ENCODE measurements at places on chromosomes 5 and 9. TPM values are rescaled to one million over a fixed set of nuclear protein-coding genes. Genes with fewer than 3 reads are reported as not detected.
A peak's percentile ranks its signal among the peaks of the same experiment; 100 is the strongest.

GRCh38 chr5:153523831-153524230, 33.4 kb downstream of the GRIA1 start:
- no peaks in the 10 kb centered on the region for H3K4me1 ChIP-seq
- H3K36me3 ChIP-seq = no peaks in the 10 kb centered on the region
- H3K4me3 ChIP-seq = no peak overlapping the region
- H3K27ac ChIP-seq = no peak overlapping the region
- no peaks in the 10 kb centered on the region for H3K27me3 ChIP-seq

DNA sequence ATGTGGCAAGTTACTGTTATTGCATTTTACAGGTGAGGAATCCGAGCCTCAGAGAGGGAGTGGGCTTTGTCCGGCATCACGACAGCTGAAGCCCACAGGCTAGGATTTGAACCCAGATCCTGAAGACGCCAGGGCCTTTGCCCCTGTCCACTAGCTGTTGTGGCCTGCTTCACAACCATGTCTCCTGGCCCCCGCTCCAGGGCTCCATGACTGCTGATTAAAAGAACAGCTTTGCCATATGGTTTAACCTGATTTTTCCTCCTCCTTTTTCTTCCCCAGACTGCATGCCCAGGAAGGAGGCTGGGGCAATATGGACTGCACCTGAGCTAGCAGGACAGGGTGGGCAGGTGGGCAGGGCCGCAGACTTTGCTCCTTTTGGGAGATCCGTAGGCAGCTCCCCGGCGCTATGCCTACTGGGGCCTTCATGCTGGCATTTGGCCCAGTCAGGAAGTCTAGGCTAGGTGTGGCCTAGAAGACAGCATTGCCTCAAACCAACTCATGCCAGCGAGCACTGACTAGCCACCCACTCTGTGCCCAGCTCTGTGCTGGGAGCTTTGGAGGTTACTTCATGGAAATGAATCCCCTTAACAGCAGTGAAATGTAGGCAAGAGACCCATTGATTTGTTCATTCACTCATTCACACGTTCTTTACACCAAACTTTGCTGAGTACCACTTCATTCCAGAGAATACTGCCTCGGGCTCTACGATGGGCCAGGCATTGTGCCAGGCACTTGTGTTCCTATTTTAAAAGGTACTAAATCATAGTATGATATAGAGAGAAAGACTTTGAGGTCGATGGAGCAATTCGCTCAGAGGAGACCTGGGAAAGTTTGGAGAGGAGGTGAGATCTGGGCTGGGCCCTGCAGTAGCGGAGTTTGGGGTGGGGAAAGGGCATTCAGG, 94.3 kb upstream of the CPEB4 start:
- H3K27ac ChIP-seq = no peak overlapping the region
- no peak overlapping the region for H3K4me3 ChIP-seq
- DNase-seq = no peak
- H3K27me3 ChIP-seq = no peaks in the 10 kb centered on the region
- H3K4me1 ChIP-seq = peaks cover 9% of the 10 kb centered on the region
- H3K36me3 ChIP-seq = no peaks in the 10 kb centered on the region

DNA sequence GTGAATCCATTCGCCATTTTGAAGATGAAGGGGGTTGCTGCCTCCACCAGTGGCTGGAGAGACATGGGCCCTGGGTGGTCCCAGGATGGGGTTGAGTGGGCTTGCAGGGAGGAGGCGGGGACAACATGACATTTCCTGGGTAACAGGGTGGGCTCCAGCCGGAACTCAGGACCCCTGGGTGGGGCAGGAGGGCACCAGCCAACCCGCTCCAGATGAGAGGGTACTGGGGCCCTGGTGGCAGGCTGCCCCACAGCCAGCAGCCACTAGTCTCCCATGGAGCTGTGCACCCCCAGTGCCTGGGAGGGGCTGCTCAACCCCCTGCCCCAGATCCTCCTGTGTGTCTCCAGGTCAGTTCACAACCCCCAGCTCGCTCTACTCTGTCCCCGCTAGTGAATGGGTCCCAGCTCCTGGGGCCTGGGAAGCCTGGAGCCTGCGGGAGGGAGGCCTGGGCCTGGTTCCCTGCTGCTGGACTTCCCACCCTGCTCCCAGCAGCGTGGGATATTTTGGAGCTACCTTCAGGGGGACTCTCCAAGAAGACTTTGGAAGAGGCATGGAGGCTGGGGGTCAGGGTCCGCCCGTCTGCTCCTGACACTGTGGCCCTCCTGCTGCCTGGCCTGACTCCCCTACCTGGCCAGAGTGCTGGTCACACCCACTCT, 55.9 kb downstream of the AHRR start:
- peaks cover 39% of the 10 kb centered on the region for H3K36me3 ChIP-seq
- H3K27ac ChIP-seq = peak overlapping the region; percentile 87
- no peaks in the 10 kb centered on the region for H3K27me3 ChIP-seq

GRCh38 chr5:52840277-52841050, 52.7 kb downstream of the ITGA1 start:
- H3K27ac ChIP-seq = no peak overlapping the region
- DNase-seq = no peak
- no peaks in the 10 kb centered on the region for H3K36me3 ChIP-seq
- H3K27me3 ChIP-seq = no peaks in the 10 kb centered on the region
- no peak overlapping the region for H3K4me3 ChIP-seq

GRCh38 chr5:74608736-74609601, 31.6 kb downstream of the ENC1 start:
- H3K4me1 ChIP-seq = no peaks in the 10 kb centered on the region
- H3K27ac ChIP-seq = no peak overlapping the region
- no peak for DNase-seq
- peaks cover 10% of the 10 kb centered on the region for H3K27me3 ChIP-seq
- H3K36me3 ChIP-seq = no peaks in the 10 kb centered on the region

GRCh38 chr5:38899936-38900335, 54.1 kb downstream of the OSMR start:
- H3K27ac ChIP-seq = no peak overlapping the region
- no peak overlapping the region for H3K4me3 ChIP-seq
- DNase-seq = no peak
- H3K36me3 ChIP-seq = no peaks in the 10 kb centered on the region

DNA sequence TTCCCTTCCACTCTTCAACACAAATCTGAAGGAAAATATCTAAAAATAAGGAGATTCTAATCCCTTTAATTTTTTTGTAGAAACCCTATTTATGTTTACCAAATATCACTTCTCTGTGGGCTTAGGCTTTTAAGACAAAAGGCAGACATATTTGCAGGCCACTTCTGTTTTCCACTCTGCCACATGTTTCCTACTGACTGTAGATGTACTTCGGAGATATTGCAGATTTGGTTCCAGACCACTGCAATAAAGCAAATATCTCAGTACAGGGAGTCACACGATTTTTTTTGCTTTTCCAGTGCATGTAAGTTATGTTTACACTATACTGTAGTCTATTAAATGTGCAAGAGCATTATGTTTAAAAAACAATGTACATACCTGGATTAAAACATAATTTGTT, 219.0 kb downstream of the SREK1 start:
- no peak for DNase-seq
- no peaks in the 10 kb centered on the region for H3K4me1 ChIP-seq
- H3K27ac ChIP-seq = no peak overlapping the region
- peaks cover 12% of the 10 kb centered on the region for H3K27me3 ChIP-seq
- H3K36me3 ChIP-seq = no peaks in the 10 kb centered on the region
- H3K4me3 ChIP-seq = no peak overlapping the region

GRCh38 chr9:91012933-91013841, 211.6 kb downstream of the SYK start:
- peaks cover 4% of the 10 kb centered on the region for H3K27me3 ChIP-seq
- DNase-seq = no peak
- H3K4me1 ChIP-seq = peaks cover 19% of the 10 kb centered on the region
- H3K36me3 ChIP-seq = peaks cover 34% of the 10 kb centered on the region
- H3K27ac ChIP-seq = peak overlapping the region; percentile 61
- no peak overlapping the region for H3K4me3 ChIP-seq

GRCh38 chr5:88689668-88690408, 193.1 kb downstream of the MEF2C start:
- peaks cover 95% of the 10 kb centered on the region for H3K27me3 ChIP-seq
- peaks cover 6% of the 10 kb centered on the region for H3K36me3 ChIP-seq
- H3K4me1 ChIP-seq = peaks cover 6% of the 10 kb centered on the region
- no peak overlapping the region for H3K4me3 ChIP-seq
- H3K27ac ChIP-seq = no peak overlapping the region

The SPOCK1 gene
- 0.73 TPM for total RNA-seq

- peak overlapping the region; percentile 57 for H3K4me3 ChIP-seq
- no peak overlapping the region for H3K27ac ChIP-seq
- H3K27me3 ChIP-seq = peaks cover 65% of the 10 kb centered on the region
- DNase-seq = peak; percentile 40
Observed at GRCh38 chr5:139746691-139747582, 48.7 kb upstream of the PSD2 start.

DNA sequence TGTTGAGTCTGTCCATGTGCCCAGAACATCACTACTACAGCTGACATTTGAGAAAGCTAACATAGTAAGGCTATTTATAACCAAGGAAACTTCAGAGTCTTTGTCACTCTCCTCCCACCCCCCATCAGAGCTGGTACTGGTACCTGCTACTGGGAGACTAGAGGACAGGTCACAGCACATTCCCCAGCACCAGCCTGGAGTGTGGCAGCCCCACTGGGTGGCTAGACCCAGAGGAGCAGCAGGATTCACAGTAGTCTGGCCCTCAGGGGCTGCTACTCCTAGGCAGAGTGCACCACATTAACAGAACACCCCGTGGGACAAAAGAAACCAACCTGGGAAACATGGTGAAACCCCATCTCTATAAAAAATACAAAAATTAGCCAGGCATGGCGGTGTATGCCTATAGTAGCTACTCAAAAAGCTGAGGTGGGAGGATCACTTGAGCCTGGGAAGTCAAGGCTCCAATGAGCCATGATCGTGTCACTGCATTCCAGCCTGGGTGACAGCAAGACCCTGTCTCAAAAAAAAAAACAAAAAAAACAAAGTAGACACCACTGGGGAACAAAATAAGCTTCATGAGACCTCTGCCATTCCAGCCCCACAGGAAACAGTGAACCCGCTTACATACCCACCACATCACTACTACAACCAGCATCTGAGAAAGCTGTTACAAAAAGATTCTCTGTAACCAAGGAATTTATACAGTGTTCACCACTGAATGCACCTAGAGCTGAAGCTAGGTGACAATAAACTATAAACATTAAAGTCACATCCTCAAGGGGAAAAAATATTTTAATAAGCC, 26.3 kb upstream of the PTGER4 start:
- H3K27ac ChIP-seq = peak overlapping the region; percentile 94
- H3K4me1 ChIP-seq = peaks cover 74% of the 10 kb centered on the region
- DNase-seq = no peak
- peaks cover 28% of the 10 kb centered on the region for H3K36me3 ChIP-seq
- H3K4me3 ChIP-seq = peak overlapping the region; percentile 84

The SV2C gene
- total RNA-seq = 0.33 TPM

- no peak for DNase-seq
- H3K27ac ChIP-seq = no peak overlapping the region
- H3K4me1 ChIP-seq = no peaks in the 10 kb centered on the region
- H3K36me3 ChIP-seq = no peaks in the 10 kb centered on the region
- no peak overlapping the region for H3K4me3 ChIP-seq
Observed at GRCh38 chr5:60076746-60077145, 183.2 kb upstream of the PDE4D start.

DNA sequence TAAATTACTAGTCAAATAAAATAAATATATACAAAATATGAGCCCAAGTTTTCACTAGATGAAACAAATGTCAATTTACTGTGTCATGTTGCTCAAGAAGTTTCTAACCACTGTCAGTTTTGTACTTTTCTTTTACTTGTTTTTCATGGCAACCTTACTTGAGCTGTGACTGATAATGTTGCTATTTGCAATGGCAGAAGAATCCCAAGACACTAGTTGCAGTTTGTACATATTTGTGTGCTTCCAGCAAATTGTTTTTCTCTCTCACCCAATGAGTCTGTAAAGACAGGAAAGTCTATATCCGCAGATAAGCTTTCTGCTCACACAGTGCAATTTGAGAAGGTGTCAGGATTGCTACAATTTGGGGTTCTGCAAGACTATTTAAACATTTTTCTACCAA, 338.6 kb upstream of the PCSK5 start:
- no peak for DNase-seq
- H3K4me1 ChIP-seq = no peaks in the 10 kb centered on the region
- H3K36me3 ChIP-seq = no peaks in the 10 kb centered on the region
- no peaks in the 10 kb centered on the region for H3K27me3 ChIP-seq

DNA sequence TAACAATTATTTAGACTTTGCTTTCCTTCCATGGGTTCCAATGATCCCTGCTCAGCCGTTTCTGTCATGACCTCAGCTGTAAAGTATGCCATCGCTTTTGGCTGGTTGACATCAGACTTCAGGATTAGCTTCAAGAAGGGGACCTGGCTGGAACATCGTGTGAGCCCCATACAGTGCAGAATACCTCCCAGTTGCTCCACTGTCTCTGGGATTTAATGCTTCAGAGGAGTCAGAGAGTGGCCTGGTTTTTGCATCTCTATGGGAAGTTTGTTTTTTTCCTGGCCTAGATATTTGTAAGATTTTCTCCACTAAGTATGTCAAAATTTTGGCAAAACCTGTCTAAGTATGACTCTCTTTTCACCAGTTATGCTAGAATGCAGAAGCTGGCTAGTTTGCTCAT, 216.9 kb downstream of the GABBR2 start:
- H3K27ac ChIP-seq = no peak overlapping the region
- no peak overlapping the region for H3K4me3 ChIP-seq
- H3K4me1 ChIP-seq = peaks cover 8% of the 10 kb centered on the region
- no peaks in the 10 kb centered on the region for H3K36me3 ChIP-seq

The ZFP37 gene
- total RNA-seq = 0.81 TPM

All from activated CD4-positive, alpha-beta memory T cell treated with anti-CD3 and anti-CD28 coated beads, Interleukin-2, amount 10 ng/mL, durations not matched to agents 7 days and 5 days (primary cell).